Activated naive CD4-positive, alpha-beta T cell treated with Interleukin-2 at 50 U/mL for 16 hours (primary cell): ENCODE measurements at places on chromosomes 7 and 10.

DNA sequence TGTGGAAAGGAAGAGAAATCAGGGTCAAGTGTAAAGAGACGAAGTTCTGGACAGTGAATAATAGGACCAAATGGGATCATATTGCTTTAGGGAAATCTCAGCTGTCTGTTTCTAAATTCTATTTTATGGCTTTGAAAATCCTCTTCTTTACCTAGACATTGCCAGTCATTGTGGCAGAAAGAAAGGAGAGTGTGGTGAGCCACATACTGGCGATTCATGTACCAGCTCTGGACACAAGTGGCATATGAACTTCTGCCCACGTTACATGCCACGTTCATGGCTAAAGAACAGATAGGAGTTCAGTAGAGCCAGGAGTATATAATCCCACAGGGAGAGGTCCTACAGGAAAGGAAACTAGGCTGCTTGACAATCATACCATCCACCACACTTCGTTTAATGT, 28.0 kb downstream of the STARD3NL start:
- no peak for DNase-seq

GRCh38 chr7:18550574-18550973, 55.0 kb downstream of the HDAC9 start:
- no peak for DNase-seq

DNA sequence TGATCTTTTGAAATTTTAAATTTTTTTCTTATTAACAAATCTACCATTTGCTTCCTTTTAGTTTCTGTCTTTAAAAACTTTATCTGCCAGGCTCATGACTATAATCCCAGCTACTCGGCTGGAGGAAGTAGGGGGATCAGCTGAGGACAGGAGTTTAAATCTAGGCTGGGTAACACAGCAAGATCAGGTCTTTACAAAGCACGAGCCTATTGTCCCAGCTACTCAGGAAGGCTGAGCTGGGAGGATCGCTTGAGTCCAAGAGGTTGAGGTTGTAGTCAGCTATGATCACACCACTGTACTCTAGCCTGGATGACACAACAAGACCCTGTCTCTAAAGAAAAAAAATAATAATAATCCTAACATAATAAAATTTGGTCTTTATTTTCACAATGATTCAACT, 17.5 kb downstream of the DPY19L1 start:
- no peak for DNase-seq

DNA sequence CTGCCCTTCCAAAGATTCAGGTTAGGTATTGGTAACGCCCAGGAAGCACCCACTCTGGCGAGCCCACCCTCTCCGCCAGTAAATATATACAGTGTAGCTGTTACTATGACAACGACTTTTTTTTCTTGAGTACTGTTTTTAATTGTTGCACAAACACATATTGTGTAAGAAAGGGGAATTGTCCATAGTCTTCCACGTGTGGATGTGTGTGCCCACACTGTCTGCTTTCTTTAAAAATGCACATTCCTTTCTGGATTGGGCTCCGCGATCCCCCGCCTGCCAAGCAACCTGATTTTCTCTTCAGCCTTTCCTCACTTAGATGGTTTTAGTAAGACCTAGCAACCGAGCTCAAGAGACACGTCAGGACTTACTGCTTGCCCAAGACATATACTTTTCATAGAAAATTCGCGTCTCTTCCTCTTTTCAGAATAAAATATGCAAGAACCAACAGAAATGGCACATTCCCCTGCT, 247.8 kb downstream of the EBF3 start:
- no peak for DNase-seq

DNA sequence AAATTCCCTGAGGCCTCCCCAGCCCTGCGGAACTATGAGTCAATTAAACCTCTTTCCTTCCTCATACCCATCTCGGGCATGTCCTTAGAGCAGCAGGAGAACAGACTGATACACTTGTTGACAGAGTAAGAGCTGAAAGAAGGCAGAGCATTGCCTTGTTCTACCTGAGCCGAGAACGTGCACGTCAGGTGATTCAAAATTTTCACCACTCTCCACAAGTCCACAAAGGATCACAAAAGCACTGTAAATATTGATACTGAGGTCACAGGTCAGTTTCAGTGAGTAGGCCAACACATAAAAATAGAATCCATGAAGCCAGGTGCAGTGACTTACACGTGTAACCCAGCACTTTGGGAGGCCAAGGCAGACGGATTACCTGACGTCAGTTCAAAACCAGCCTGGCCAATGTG, 27.8 kb downstream of the DCLRE1C start:
- no peak for DNase-seq

- DNase-seq = no peak
Measured at GRCh38 chr7:117411539-117411938, 15.8 kb downstream of the ASZ1 start.

GRCh38 chr7:134134004-134134403, 6.9 kb downstream of the LRGUK start:
- no peak for DNase-seq
